CD4-positive, alpha-beta T cell treated with Interleukin-4 for 4 hours (primary cell): ENCODE measurements at places on chromosomes 6 and 20.
A peak's percentile ranks its signal among the peaks of the same experiment; 100 is the strongest.

GRCh38 chr6:71908162-71908765, 21.9 kb downstream of the RIMS1 start:
- no peak for DNase-seq

DNA sequence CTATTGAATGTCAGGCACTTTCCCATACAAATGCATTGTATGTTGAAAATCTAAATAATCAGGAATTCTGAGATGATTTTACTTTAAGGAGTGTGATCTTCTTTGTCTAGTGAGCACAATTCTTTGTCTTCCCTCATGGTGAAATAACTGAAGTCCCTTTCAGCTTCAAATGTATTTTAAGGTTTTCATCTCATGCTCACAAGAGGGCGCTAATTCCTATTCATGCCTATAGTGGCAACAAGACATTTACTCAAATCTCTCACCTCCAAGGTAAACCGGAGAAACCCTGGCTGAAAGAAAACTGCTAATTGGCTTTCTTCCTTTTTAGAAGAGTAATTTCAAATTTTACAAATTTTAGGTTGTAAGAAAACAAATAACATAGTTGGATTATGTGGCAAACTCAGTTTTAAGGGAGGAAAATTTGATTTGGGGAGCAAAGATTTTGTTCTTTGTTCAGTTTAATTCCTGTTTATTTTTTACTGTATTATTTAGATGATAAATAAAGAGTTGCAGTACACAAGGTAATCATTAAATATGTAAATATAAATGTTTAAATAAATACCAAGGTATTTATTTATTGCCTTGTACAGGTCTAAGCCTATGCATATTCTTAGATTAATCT, 69.1 kb downstream of the SLC35F1 start:
- DNase-seq: peak; percentile 44

- DNase-seq: peak; percentile 5
These were observed 7.0 kb downstream of the MUC21 start for GRCh38 chr6:30990422-30991086.

- DNase-seq: no peak
These were observed 766 bp upstream of the NUS1 start for GRCh38 chr6:117674503-117674902.

DNA sequence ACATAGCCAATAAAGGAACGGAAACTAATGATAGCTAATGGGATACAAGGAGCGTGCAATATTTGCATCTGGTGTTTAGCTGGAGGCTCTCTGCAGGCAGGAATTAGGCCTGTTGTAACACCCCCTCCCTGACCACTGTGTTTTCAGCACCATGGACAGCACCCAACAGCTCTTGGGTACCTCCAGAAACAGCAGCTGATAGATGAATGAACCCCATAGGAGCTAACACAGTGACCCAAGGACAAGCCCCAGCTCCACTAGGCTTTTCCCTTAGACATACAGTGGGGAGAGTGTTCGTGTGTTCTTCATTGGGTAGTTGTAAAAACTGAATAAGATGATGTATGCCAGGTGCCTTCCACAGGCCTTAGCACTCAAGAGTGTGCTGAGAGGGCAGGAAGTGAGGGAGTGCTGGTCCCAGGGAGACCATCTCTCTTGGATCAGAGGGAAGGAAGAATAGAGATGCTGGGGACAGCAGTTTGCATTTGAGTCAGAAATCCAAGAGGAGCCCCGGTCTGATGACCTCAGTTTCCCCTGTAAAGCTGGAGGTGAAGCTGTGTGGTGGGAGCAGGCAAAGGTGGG, 161.3 kb downstream of the PHACTR3 start:
- no peak for DNase-seq

GRCh38 chr6:124434421-124434820, 527.8 kb upstream of the RNF217 start:
- DNase-seq: no peak

DNA sequence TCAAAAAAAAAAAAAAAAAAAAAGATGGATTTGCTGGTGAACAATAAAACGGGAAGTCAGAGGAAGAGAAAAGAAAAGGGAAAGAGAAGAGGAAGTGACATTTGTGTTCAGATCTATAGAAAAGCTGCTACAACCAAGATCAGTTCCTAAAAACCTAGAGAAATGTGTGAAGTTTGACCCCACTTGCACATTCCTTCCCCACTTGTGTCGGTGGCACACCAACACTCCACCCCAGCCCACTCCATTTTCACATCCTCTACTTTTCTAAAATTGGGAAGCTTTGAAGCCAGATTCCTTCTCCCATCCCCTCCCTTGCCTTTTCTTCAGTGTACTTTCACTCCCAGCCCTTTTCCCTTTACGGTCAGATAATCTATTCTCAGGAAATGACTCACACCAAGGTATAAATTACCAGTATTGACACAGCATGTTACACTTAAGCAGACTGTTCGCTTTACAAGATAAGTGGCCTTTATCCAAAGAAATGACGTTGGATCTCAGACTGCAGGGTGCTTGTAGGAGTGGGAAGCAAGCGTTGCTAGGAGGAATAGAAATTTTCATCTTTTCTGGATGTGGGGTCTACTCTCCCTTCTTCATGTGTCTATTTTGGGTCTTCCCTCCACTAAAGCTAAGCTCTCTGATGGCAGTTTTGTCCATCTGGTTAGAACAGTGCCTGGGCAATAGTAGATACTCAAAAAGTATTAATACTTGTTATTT, 92.5 kb upstream of the ADGRF1 start:
- DNase-seq: no peak

GRCh38 chr6:88922775-88923548, 40.5 kb downstream of the RNGTT start:
- DNase-seq: peak; percentile 5

GRCh38 chr6:137112067-137112355, 61.4 kb downstream of the IL22RA2 start:
- no peak for DNase-seq

DNA sequence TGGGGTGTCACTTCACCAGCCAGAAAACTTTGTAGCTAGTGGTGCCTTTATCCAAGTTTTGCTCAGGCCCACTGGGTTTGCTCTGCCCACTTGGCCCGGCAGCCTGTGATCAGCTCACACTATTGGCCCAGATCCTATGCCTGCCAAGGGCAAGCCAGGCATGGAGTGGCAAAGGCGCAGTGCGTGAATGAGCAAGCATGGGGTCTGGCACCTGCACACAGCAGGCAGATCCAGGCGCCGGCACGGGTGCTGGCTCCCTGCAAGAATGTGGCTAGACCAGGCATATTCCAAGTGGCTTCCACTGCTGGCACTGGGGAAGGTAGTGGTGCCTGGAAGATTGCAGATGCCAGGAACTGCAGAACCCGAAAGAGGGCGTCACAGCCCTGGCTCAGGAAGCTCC, 346.9 kb downstream of the LMBRD1 start:
- no peak for DNase-seq

DNA sequence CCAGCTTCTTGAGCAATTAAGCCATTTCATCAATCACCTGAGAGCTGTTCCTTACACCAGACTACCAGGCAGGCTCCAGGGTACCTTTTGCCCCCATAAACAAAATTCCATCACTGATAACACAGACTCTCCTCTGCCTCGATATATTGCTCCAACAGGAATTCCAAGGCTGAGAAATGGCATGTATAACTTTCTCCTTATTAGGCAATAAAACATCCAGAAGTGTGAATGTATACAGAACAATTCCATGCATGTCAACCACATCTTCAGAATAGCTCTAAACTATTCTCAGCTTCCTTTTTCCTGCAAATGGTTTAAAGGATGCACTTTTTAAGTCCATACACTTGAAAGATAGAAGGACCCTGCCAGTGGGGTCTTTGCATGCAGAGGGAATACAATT, 73.8 kb downstream of the EDN3 start:
- no peak for DNase-seq

DNA sequence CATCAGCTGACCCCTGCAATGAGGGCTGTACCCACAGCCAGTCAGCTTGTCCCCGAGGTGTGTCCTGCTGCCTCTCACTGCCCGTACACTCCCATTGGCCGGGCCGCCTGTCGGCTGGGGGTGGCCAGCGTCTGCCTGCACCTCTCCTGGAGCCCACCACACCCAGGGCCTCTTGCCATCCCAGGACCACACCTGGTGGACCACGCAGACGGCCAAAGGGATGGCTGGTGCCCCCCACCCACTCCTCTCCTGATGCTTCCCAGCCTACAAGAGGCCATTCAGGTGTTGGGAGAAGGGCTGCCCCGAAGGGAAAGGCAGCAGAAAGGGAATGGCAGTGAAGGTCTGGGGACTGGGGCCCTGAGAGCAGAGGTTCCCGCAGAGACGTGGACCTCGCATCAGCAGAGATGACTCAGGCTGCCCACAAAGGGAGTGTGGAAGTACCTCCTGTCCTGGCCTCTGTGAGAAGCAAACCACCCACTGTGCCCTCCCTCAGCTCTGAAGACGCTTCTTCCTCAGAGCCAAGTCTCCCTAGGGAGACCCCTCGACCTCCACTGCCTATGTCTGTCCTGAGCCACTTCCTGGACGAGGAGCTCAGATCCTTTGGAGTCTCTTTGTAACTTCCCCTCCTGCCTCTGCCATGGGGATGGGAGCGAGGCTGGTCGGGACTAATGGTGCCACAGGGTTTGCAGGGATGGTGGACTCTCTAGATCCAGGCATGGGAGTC, 60.9 kb downstream of the PYGB start:
- no peak for DNase-seq

GRCh38 chr6:109961611-109962041, 16.5 kb upstream of the GPR6 start:
- DNase-seq: no peak

DNA sequence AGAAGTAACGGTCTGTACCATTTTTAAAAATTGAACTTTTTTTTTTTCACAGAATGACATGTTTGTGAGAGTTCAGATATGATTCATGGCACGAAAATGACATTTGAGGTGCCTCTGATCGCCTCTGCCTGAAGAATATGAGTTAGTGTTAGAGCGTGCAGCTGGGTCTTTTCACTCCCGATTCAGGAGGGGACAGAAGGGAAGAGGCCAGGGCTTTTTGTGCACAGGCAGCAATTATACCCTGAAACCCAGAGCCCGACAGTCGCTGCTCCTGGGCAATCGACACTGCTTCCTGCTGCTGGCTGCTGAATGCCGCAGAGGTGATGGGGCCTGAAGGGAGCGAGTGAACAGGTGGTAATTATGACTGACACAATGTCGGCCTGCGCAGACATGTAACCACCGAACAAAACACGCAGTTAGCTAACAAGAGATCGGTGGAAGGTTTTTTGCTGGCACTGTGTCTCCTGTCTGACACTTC, 652.0 kb upstream of the NOX3 start:
- no peak for DNase-seq

DNA sequence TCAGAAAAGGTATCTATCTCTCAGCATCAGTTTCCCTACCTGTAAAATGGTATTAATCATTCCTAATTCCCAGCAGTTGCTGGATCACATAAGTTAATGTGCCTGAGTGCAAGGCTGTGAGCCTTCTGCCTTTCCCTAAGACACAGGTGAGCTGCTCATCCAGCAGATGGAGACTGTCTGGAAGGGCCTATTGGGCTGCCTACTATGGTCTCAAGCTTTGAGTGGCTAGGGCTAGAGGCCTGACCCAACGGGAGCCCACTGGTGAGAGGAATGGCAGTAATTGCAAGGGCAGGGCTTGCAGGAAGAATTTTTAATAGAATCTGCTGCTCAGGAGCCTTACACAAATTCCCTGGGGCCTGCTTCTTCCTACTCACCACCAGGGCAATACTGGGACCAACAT, 4.3 kb downstream of the KHDC1 start:
- DNase-seq: no peak

DNA sequence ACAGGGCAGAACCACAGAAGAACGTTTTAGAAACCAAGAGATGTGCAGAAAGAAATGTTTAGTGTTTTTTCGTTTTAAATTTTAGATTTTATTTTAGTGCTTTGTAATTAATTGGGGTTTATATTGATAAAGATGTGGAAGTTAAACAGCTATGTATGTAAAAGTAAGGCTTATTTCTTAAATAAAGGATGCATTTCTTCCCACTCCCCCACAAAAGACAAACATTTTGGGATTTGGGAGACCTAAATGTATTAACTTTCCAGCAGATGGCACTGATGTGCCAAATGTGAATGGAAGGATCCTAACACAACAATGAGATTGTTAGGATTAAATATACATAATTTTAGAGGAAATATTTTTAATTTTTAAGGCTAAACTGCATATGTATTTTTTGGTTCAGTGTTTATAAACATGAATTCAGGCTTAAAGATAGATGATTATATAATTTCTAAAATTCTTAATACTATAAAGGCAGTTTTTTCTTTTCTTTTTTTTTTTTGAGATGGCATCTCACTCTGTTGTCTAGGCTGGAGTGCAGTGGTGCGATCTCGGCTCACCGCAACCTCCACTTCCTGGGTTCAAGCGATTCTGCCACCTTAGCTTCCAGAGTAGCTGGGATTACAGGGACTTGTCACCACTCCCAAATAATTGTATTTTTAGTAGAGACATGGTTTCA, 12.0 kb downstream of the PFDN4 start:
- no peak for DNase-seq

DNA sequence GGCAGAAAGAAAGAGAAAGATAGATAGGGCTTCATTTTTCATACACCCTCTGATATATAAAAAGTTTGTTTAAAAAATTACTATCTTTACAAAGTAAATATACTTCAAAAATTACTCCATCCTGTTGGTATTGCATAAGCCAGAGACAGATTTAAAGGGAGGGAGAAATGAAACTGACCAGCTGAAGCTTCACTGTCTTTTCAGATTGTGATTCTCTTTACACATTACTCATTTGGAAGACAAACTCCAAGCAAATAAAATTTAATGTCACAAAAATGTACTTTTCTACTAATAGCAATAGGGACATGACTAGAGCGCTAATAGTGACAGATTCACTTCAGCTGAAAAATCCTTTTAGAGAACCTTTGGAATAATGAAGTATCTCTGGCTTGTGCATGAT, 38.6 kb upstream of the MARCKS start:
- no peak for DNase-seq

- DNase-seq: no peak
These were observed 25.1 kb downstream of the GPR63 start for GRCh38 chr6:96812077-96812703.

GRCh38 chr6:148521586-148521985, 178.9 kb downstream of the SASH1 start:
- DNase-seq: no peak

DNA sequence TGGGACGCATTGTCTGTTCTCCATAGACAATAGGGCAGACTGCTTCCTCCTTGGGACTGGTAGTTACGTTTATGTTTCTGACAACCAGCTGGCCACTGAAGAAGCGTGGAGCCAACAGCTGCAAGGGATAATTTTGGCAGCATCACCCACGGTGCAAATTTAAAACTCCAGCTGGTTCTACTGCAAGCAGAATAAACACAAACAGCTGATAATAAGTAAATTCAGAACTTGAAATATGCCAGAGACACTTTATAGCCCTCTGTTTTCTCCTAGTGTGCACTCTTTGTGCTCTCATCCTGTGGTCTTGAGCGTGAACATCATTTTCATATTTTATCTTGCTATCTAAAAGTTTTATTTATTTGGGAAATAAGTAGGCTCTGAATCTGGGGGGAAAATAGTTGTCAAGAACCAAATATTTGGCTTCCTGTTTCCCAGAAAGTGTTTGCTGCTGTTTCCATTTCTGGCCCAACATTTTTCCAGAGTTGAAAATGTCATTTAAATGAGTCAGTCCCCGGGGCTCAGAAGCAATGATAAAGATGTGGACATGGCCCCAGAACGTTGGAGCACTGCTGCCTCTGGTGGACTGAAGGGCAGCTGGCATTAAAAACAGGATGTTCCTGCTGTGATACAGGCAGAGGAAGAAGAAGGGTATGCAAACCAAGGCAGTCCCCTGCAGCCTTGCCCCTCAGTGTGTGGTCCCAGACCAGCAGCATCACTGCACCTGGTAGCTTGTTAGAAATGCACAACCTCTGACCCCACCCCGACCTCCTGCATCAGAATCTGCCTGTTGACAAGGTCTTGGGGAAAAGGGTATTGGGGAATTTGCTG, 12.5 kb upstream of the THBD start:
- no peak for DNase-seq
